ENCODE measurements at places on chromosomes 3 and 15.

DNA sequence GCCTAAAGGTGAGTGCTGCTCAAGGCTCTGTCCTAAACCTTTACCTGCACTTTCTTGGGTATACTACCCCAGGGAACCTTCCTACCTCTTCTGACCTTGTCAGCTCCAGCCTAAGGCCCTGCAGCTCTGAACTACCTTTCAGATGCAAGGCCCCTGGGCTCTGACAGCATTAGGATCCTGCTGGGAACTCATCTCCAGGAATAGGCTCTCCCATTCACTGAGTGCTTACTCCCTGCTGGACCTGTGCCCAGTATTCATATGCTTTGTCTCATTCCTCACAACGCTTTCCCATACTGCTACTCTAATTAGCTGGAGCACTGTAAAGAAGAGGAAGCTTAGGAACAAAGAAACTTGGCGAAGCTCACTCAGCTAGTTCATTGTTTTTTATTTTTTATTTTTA lies 53.8 kb upstream of the RAB6B start:
- DNase-seq = no peak

DNA sequence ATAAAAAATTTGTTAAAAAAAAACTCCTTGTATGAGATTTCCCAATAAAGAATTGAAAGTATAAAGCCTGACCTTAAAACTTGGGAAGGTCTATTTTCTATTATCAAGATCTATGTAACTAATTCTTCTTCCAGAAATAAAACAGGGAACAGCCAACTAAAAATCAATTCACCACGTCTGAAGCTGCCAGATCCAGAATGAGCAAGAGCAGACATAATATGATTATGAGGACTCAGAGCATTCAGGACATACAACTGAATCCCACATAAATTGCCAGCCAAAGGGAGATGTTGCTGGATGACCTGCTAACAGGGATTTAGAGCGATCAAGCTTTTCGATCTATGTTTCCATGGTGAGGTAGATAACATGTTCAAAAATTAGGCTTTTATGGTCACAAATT lies 1151.3 kb upstream of the CADM2 start:
- DNase-seq = no peak

GRCh38 chr3:45475145-45475544 lies 86.8 kb downstream of the LARS2 start:
- no peak for DNase-seq

GRCh38 chr3:120280026-120280425 lies 5.0 kb downstream of the GPR156 start:
- DNase-seq = no peak

GRCh38 chr3:65627062-65627461 lies 411.7 kb downstream of the MAGI1 start:
- DNase-seq = no peak

DNA sequence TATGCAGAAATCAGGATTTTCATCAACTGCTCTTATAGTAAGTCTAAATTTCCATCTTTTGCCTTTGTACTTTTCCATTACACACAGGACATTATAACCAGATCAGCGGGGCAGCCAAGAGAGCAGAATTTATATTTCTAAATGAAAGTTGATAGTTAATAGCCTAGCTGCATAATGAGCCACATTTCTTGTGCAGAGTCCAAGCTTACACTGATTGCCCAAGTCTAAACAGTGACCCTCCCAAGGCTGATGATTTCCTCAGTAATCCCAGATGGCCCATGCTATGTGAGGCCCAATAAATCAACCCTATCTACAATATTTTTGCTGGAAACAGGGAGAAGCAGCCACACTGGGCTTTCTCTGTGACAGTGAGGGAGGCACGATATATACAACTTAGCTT lies 475.8 kb upstream of the KCNMB2 start:
- no peak for DNase-seq

DNA sequence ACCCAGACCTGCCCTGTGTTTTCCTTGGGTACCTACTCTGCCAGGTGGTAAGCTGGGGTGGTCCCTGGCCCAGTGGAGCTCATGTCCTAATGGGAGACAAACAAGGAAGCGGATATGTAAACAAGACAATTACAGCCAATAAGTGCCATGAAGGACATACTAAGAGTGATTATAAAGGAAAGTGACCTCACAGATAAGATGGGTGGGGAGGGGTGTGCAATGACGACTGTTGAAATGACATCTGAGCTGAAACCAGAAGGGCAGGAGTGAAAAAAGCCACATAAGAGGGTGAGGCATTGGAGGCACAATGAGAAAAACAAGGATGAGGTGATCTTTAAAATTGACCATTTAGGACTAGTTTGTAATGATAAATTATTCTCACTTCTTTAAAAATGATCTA lies 336.2 kb upstream of the IL12A start:
- no peak for DNase-seq

DNA sequence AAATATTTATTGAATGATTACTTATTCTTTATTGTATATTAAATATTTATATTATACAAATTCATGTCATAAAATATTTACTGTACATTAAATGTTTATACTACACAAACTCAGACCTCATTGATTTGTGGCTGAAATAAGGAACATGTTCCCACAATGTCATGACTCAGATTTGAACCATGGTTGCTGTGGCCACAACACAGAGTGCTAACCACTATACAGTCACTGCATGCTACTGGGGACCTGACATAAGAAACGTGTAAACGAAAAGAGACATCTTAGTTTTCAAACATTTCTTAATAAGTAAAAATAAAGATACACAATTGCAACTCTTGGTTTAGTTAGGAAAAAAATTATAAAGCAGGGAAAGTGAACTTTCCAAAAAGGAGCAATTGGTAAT lies 99.1 kb upstream of the AGTR1 start:
- DNase-seq = no peak

DNA sequence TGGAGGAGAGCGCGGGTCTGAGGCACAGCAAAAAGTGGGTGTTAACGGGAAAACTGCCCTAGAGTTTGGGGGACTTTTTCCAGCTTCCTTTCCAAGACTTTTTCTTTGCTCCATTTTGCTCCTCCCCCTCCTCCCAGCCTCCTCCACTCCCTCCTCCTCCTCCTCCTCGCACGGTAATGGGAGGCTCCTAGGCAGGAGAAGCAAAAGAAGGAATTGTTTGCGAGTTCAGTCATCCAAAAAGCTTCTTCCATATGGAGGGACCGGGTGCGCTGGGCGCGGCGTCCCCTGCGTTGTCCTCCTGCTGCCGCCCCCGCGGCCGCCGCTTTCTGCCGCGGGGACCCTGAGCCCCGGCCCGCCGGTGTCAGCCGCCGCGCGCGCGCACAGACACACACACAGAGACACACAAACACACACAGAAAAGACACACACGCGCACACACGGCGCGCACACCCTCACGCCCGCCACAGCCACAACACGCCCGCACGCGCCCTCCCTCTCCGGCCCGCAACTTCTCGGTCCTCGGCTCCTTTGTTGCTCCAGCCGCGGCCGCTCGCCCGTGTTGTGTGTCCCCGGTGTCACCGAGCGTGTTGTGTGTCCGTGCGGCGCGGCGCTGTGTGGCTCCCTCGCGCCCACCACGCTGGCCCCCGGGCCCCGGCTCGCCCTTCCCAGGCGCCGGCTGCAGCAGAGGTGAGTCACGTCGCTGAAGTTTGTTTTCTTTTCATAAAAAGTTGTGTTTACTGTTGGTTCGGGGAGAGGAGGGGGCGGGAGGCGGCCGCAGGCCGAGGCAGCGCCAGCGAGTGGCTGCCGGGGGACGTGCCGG lies at the start of gene BOC:
Gene BOC, plus strand, starts transcription at position 228 of the 820 bp plus-strand sequence. CDS start 38,246 bp downstream, outside the sequence.
- DNase-seq = no peak

DNA sequence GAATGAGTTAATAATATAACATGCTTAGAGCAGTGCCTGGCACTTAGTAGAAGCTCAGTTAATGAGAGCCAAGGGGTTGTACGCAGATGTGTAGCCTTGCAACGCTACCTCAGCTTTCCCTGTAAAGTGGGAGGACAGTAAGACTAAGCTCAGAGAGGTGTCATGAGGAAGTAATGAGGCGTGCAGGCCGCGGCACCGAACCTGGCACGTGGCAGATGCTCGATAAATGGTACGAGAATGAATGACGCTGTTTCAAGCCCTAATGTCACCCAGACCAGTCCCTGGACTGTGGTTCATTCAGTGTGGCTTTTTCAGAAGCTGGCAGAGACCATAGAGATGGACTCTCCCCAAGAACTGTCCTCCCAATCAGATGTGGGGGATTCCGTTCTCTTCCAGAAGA lies 21.2 kb downstream of the GRIP2 start:
- DNase-seq = no peak

GRCh38 chr3:138434276-138434874 lies at the start of gene ESYT3:
TSS of gene ESYT3 (plus strand) at chr3:138434616. CDS start at chr3:138434799, 183 bp downstream.
- no peak for DNase-seq

DNA sequence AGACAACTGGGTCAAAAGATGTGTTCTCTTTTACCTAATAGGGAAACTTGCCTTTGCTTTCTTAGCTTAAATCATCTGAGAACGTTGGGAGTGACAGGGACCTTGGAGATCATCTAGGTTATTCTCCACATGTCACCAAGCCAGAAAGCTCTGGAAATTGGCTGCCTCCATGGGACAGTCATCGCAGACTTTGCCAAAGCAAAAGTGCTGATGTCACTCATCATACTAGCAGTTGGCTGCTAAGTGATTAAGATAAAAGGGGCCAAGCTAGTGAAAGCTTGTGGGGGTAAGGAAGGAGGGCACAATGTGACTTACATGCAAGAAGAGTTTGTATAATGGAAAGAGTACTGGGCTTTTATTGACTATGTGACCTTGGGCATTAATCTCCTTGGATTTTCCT lies 198.0 kb upstream of the PFN2 start:
- no peak for DNase-seq

DNA sequence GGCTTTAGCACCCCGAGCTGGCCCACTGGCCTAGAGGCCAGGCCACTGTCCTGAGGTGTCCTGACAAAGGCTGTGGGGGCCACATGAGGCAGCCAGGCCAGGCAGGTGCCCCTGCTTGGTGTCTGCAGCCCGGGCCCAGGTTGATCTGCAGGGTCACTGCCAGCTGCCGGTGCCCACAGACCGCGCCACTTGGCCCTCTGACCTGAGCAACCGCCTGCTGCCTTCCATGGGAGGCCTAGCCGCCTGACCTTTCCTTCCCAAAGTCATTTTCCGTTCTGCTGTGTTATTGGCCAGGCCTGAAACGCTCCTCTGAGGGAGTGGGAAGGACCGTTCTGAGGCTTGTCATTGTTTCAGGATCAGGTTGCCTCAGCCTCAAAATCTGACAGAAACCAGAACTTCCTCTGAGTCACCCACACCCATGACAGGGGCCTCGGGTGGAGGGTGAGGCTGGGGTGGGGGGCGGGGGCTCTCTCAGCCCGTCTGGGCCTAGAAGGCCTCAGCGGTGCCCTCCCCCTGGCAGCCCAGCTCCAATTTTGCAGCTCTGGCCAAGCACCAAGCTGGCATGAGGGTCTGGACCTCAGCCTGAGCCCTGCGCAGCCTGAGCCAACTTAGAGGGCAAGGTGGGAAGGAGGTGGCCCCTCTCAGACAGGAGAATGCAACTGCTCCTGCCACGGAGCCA lies 140.7 kb upstream of the MEF2A start:
- peak; percentile 46 for DNase-seq

DNA sequence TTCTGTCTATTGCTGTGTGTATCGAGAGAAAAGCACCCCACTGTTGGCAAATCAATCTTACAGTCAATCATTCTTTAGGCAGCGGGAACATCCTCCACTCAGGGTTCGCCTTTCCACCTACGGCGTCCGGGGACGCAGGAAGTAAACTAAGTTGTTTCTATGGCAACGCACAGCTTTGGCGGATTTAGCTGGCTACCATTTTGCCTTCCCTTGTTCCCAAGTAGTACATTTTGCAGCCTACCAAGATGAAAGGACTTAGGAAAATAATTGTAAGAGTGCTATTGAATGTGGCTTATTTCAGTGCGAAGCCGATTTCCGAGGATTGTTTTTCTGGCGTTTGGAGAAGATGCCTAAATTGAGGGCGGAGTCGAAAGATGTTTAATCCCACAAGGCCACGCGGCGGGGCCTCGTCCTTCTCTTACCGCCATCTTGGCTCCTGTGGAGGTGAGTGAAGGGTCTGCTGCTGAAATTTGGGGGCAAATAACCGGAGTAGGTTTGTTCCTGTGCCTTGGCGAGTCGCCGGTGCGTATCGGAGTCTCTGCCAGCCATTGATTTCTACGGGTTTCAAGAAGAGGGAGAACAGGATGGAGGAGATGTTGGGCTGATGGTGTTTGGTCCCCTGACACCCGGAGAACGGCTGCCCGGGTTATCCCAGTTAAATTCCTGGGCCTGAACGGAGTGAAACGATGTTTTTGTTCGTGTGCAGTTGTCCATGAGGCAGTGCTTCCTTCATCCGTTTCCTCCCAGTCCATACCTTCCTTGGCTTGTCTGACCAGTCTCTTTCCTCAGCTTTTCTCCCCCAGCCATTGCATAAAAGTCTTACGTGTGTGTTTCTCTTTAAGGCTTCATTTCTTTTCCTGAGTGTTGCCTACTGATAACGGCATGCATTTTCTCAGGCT lies at the start of gene RPL35A:
Gene RPL35A, plus strand, starts transcription at position 413 of the 899 bp plus-strand sequence. CDS start 778 bp downstream, outside the sequence.
- DNase-seq = peak; percentile 79

DNA sequence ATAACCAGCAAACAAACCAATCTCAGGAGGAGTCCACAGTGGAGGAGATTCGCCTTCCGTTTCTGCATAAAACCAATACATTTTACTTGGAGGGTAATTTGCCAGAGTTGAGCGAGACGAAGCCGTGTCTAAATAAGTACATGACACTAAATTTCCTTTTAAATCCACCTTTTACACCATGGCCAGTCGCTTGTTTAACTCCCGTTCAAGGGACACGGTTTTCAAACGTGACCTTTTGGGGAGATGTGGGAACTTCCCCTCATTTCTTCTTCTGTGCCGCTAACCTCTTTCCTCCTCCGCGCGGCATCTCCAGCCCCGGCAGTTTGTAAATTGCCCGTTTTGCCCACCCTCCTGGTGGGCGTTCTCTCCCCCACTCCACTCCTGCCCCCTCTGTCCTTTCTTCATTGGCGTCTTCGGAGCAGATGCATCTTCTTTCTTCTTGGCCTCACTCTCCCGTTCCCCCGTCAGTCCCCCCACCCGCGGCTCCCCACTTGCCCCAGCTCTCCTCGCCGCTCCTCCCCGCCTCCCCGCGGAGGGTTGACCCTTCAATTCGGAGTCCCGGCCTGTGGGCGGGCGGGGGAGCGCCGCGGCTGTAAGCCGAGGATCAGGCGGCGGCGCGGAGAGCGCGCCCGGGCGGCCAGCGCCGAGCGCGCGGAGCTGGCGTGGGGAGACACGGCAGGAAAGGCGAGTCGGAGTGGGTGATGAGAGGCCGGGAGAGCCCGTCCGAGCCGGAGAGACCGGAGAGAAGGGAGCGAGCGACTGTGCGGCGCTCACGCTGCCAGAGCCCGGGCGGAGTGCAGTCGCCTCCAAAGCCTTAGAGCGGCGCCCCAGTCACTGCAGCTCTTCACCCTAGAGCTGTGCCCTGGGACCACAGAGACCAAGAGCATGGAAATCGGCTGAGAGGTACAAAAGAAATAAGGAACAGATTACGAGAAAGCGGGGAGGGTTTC lies at the start of gene NLGN1:
Gene NLGN1, plus strand, starts transcription at position 584 of the 950 bp plus-strand sequence.
- no peak for DNase-seq

DNA sequence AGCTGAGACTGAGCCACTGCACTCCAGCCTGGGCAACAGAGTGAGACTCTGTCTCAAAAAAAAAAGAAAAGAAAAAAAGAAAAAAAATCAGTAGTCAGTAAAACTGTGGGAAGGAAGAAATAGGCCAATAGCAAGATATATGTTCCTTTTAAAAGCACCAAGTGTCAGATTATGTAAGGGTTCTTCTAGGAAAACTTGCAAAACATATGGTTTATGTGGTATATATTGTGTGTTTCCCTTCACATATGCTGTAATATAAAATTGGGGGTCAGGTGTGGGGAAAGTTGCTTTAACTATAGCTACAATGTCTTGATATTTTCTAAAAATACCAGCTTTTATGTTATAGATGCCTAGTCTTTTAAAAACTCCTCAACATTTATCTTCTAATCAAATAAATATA lies 64.6 kb downstream of the ESYT3 start:
- no peak for DNase-seq

GRCh38 chr3:38649500-38650247 lies at the start of gene SCN5A:
TSS of gene SCN5A (minus strand) at chr3:38649687. CDS start at chr3:38633307, 16,380 bp downstream.
- peak; percentile 49 for DNase-seq

Data from activated CD4-positive, alpha-beta T cell treated with anti-CD3 and anti-CD28 coated beads, Interleukin-2, amount 50 U/mL, for 4 hours (primary cell).